ENCODE measurements at places on chromosomes 16 and 17.

GRCh38 chr16:73231944-73232554 is 184.1 kb upstream of the ZFHX3 start:
- no peak for DNase-seq

- no peak for DNase-seq
Observed at GRCh38 chr17:1299552-1300370, 20.3 kb downstream of the TRARG1 start.

DNA sequence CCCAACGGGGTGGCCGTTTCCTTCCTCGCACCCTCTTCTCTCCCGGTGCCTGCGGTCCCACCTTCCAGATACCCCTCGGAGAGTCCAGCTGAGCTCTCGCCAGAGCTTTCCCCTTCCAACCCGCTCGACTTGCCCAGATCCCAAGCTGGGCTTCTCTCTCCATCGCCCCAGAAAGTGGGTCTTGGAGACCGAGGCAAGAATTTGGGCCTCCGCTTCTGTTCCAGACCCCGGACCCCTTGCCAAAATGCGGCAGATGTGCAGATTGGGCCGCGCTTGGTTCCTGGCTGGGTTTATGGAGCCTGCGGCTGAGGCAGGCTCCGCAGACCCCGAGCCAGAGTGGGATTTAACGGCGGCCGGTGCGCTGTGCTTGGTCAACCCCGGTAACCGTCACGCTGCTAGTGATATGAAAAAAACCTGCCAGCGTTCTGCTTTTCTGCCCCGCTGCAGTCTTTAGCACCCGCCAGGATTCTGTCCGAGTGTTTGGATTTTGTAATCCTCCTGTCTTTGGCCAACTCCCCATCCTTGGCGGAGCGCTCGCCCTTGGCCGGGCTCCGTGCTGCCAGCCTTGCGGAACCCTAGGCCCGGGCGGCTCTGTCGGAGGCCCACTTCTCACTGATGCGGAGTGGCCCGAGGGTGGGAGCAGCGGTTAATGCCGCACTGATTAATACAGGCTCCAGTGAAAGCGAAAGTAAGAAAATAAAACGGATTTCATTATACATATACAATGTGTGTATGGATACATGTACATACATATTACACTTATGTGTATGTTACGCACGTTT is 754 bp upstream of the SLFN11 start:
- no peak for DNase-seq

DNA sequence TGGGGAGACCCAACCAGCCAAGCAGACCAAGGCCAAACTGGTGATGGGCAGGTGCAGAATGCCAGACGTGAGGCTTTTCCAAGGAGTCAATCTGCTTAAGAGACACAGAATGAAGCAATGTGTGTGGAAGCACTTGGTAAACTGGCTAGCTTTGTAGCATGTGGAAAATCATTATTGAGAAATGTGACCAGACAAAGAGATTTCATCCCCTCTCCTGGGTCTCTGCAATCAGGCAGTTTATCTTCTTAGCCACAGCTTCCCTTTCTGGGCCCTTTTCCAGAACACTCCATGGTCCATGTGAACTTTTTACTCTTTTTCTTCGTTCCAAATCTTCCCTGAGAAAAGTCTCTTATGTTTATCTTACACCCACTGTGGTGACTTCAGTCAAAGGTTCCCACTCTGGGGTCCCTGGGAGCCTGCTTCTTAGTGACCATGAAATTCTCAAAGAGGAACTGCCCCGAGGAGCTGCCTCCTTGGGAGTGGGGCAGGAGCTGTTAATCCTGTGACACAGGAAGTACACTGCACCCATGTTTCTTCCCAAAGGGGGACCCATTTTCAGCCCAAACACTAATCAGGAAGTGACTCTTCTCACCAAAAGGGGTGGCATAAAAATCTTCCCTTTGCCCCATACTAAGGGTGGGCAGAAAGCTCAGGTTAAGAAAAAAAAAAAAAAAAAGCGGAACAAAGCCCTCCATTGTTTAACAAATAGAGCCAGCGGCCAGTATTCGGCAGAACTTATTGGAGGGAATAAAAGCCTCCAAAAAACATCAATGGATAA is 346.2 kb upstream of the ASIC2 start:
- no peak for DNase-seq

DNA sequence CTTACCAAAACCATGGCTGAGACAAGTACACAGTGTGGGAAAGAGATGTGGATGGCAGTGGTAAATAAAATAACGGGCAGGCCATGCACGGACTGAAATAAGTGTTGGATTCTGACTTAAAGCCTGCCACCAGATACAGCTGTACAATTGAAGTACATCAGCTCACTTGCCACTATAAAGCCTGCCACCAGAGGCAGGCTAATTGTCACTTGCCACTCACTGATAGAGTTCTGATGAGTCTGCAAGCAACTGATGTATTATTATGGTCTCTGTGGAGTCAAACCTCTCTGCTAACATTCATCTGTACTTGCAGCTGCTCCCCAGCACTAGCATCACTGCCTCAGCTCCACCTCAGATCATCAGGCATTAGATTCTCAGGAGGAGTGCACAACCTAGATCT is 93.0 kb downstream of the CYTH1 start:
- no peak for DNase-seq

- no peak for DNase-seq
Observed at GRCh38 chr16:58462997-58463941, 36.7 kb upstream of the NDRG4 start.

DNA sequence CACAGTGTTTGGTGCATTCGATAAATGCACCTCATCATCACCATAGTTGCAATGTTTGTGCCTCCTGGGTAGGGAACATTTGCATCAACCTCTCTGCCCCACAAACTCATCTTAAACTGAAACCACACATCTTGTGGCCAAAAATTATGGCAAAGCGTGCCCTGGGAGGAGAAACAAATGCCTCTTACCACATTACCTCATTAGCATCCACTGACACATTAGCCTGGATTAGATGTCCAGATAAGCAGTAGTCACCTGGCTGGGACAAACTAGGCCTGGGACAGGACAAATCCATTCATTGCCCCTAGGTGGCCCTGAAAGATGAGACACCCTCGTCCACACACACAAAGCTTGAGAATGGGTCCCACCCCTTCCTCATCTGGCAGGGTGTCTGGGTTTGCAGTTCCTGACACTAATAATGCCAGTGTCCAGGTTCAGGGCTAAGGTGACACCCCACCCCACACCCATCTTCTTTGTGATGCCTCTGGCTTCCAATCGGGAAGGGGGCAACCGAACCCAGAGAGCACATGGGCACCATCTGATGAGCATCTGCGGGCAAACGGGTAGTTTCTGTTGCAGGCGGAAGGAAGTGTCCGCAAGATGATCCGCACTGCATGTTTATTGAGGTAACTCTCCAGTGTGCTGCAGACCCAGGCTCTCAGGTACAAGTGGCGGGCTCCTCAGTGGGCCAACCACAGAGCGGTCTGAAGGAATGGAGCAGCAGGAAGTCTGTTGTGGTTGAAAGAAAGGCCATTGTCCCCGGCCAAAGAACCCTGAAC is 8.6 kb downstream of the XYLT1 start:
- DNase-seq = peak; percentile 16

DNA sequence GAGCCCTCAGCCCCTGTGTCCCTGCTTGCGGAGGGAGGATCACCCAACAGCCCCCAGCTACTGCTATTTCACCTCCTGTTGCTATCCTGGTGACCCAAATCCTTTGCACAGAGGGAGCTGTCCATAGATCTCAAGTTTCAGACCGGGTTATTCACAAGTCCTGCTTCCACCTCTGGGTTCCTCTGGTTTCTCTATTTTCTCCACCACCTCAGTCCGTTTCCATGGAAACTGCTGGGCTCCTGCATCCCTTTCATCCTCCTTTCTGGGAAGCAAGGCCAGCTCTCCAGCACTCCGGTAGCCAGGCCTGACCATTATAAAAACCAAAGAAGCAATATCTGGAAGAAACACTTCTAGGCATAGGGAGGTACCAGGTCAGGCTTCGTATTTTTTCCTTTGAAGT is 4.8 kb upstream of the CALB2 start:
- DNase-seq = peak; percentile 21

- DNase-seq = peak; percentile 96
Observed at GRCh38 chr17:21214015-21214776, at the start of gene TMEM11. TMEM11 (minus strand) TSS chr17:21214161; CDS start chr17:21214152, 9 bp downstream.

- DNase-seq = no peak
Observed at GRCh38 chr16:5865236-5865635, 767.6 kb upstream of the EEF2KMT start.

DNA sequence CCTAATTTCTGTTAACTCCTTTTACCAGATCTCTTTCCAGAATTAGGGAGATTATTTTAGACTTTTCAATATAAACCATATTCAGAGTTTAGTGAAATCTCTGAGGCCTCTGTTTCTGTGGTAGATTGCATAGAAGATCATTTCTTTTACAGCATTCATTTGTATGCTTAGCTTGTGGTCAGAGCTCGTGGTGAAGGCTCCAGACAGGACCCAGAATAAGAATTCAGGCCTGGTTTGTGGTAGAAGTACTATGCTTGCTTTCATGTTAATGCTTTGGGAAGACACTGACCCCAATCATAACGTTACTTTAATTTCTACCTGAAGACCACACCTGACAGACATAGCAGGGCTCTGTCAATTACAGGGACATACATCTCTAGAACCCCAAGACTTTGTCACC is 258.1 kb downstream of the FTO start:
- no peak for DNase-seq

DNA sequence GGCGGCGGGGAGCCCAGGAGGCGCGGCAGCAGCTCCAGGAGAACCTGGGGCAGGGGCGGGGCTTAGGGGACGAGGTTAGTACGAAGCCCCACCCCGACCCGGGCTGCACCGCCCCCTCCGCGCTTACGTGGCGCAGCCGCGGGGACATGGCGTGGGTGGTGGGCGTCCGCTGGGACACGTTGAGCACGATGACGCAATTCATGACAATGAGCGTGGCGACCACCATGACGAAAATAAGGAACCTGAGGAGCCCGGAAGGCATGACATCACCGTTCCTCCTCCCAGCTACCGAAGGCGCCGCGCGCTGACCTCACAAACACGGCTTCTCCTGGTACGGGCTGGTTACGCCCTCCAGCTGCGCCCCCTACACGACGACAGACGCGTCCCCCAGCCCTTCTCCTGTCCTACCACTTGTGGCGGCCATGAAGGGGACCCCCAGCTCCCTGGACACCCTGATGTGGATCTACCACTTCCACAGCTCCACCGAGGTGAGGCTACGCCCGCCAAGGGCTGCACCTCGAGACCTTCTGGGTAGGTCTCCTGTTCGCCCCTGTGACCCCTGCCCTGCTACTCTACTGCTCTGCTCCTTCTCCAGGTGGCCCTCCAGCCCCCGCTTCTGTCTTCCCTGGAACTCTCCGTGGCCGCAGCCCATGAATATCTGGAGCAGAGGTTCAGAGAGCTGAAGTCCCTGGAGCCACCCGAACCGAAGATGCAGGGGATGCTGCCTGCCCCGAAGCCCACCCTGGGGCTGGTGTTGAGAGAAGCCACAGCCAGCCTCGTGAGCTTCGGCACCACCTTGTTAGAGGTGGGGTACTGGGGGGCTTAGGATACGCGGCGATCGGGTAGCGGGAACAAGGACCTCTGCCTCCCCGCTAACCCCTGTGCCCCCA is at the start of gene C17orf107:
C17orf107 (plus strand) TSS at position 196 of the 890 bp plus-strand sequence; CDS start at position 423, 227 bp downstream.
- no peak for DNase-seq

DNA sequence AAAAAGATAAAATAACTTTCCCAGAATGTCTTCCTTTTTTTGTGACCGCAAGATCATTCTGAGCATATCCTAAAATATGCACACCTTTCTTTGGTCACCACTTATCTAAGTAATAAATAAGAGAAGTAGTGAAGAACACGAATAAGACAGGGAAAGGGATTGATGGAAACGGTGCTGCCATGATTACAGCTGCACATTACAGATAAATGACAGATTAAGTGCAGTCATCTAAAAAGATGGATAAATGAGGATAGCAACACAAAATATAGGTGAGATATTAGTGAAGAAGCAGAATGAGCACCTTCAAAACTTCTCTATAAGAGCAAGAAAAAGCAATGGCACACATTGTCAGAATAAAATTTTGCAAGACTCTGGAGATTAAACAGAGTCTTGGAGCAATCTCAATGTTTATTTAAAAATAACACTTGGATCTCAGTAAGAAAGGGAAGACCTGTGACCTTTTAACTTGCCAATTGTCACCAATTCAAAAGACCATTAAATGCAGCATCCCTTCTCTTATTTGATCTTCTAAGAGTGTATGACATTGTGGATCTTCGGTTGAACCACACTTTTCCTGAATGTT is 567.1 kb downstream of the KCNJ2 start:
- no peak for DNase-seq

DNA sequence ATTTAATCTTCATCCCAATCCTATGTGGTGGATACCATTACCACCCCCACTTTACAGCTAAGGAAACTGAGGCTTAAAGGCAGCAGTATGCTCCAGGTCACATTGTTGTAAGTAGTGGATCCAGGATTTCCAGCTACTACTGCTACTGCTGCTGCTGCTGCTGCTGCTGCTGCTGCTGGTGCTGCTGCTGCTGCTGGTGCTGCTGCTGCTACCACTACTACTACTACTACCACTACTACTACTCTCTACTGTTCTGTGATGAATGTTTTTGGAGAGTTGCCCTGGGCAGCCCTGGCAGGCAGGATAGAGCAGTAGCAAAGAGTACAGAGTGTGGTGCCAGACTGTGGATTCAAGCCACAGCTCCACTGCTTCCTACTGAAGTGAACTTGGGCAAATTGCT is 49.3 kb upstream of the SLC12A3 start:
- DNase-seq = no peak

DNA sequence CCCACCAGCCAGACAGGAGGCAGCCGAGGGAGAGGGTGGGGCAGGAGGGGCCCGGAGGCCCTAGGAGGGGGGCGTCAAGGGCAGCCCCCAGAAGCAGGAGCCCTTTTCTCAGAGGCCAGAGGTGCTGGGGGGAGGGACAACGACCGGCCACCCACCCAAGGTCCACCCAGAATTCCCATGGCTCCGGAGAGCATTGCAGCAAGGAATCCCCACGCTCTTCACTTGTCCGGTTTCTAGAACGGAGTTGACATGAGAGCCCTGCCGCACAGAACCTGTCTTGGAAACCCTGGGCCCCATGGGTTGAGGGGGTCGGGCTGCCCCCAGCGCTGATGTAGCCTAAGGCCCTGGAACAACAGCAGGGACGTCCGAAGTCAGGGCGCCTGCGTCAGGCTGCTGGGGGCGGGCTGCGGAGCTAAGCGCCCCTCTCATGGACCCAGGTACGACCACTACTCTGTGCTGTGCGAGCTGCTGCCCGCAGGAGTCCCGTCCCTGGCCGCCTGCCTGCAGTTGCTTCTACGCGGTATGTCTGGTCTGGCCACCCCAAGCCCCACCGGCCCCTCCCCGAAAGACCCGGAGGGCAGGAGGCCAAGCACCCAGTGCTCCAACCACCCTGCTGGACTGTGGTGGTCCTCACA is 11.2 kb downstream of the CYBC1 start:
- DNase-seq = no peak

DNA sequence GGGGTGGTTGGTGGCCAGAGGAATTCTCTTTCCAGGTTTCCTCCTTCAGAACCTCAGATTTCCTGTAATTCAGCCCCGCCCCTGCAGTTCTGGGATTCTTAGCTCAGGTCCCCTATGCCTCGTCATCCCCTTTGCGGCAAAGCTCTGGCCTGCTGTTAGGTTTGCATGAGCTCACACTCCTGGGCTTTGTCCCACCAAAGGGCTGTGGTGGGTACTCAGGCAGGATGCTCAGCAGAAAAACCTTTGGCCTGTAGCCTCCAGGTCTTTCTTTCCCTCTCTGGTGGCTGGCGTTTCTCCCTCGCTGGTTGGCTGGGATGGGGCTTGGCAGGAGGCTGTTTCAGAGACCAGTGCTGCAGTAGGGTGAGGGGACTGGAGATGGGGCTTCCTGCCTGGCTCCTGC is 9.6 kb upstream of the PLEKHG4 start:
- DNase-seq = no peak
